Stimulated activated CD4-positive, alpha-beta T cell treated with anti-CD3 and anti-CD28 coated beads, Interleukin-1b, Interleukin-23, amount 100 ng/mL, for 1 hour (primary cell): ENCODE measurements at places on chromosomes 5 and 9.

DNA sequence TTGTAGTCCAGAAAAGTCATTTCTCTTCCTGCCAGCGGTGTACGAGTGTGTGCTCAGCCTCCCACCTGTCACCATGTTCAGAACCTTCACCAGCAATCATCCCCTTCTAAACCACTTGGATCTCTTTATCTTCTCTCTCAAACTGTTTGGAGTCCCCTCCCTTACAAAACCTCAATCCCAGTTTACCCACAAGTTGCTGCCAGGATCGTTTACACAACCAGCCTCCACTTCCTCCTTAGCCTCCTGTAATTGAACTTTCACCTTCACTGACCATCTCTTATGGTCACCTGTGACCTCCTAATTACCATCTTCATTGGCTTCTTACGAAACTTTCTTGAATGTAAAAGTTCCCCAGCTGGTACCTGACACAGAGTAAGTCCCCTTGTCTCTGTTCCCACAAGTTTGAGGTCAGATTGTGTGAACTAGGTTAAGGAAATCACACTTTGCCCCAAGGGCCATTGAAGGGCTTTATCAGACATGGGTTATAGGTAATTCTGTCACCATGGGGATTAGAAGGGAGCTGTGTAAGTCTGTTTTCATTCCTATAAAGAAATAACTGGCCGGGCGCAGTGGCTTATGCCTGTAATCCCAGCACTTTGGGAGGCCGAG, 20.0 kb downstream of the RNF44 start:
- no peak for DNase-seq

GRCh38 chr9:76135902-76136301, 245.4 kb downstream of the PCSK5 start:
- DNase-seq, result no peak

GRCh38 chr5:87453801-87454200, 41.1 kb upstream of the CCNH start:
- DNase-seq, result no peak

GRCh38 chr5:132072528-132072927, 1.1 kb upstream of the CSF2 start:
- no peak for DNase-seq

- DNase-seq, result no peak
Measured at GRCh38 chr5:175840050-175840841, 31.1 kb upstream of the CPLX2 start.

- no peak for DNase-seq
Measured at GRCh38 chr9:108850293-108850897, 5.4 kb downstream of the ACTL7B start.

DNA sequence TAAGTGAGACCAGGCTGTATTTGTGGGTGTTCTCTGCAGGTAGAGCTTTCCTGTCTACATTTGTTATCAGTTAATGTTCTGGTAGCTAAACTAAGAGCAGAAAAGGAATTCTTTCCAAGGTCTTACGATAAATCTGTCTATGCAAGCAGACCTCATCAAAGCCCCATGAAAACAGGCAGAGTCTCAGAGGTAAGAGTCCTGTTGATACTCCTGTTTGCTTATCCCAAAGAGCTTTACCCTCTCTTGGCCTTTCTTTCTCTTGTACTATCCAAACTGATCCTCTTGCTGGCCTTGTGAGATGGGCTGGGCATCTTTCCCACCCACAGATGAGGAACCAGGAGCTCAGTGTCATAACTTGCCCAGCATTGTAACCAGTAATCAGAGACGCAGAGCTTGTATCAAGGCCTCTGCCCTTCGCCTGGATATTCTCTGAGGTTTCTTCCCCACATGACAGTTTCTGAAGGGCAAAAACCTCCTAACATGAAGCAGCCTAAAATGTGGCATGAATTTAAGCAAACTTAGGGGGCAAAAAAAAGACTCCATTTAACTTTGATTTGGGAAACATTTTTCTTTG, 33.5 kb downstream of the PRKACG start:
- DNase-seq, result no peak

GRCh38 chr5:56947052-56947451, 4.9 kb downstream of the MIER3 start:
- DNase-seq, result no peak

DNA sequence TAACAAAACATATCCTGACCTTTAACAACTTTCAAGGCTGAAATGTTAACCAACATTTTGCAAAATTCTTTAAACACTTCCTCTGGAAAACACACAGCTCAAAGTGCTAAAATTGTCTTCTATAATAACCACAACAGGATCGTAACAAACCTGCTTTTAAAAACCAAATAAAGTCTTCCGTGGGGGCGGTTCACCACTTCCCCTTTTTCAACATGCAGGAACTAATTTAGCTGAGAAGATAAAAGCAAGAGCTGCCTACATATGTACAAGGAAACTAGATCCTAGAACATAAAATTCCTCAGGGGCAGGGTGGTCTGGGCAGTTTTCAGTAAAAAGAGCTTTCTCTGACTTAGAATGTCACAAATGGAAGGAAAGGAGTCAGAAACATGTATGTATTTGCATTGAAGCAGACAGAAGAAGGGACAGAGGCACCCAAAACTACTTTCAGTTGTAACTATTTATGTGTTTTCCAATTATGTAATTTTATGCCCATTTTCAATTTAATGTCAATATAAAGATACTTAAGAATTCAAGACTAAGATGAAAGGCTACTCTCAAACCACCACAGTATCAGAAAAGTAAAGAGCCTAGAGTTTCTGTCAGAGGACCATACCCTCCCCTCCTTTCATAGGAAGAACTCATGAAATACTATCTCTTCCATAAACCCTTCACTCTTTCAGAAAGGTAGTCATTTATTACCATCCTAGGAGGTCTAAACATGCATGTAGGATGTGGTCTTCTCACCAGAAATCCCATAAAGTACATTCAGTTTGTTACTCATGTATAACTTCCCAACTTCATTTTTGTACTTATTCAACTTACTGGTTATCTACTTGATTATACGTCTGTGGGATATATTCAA, 185.9 kb upstream of the RASA1 start:
- no peak for DNase-seq

GRCh38 chr5:17732351-17732923, 98.2 kb downstream of the TAF11L14 start:
- no peak for DNase-seq

DNA sequence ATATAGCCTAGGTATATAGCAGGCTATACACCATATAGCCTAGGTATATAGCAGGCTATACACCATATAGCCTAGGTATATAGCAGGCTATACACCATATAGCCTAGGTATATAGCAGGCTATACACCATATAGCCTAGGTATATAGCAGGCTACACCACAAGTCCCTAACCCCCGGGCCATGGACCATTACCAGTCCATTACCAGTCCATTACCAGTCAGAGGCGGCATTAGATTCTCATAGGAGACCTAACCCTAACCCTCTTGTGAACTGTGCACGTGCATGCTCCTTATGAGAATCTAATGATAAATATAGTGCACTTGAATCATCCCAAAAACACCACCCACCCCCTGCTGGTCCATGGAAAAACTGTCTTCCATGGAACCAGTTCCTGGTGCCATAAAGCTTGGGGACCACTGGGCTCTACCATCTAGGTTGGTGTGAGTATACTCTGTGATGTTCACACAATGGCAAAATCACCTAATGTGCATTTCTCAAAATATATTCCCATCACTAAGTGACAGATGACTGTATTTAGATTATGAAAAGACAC, 4.7 kb downstream of the PLIN2 start:
- DNase-seq, result no peak

- DNase-seq, result no peak
Measured at GRCh38 chr5:96984506-96985192, 48.8 kb downstream of the LNPEP start.

DNA sequence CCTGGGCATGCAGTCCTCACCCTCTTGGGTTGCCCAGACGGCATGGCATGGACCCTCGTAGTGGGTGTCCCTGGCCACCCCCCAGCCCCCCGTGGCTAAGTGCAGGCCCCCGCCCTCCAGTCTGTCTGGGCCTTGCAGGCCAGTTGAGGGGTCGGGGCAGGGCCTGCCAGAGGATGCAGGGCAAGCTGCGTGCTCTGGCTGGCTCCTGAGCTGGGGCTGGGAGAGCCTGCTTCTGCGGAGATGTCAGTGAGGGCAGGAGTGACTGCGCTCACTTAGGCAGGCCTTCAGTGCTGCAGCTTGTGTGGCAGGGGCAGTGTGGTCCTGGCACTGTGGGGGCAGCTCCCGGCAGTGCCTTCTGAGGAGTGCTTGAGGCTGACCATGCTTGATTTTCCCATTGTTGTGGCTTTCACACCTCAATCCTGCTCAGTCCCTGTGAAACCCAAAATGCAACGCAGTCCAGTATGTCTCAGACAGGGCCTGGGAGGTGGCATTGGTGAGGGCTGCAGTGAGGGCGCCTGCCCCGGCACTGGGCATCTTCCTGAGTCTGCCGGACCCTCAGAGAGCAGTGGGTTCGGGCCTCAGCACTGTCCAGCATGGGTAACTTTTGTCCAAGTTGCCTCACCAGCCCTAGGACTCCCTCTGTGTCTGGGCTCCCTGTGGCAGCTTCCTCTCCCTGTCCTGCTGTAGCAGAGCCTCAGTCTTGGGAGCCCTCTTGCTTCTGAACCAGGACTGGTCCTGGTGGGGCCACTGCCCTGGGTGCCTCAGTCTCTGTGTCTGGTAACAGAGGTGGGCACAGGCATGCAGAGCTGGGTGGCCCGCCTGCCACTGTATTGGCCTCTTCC, 93.0 kb downstream of the PHF2 start:
- DNase-seq, result no peak

DNA sequence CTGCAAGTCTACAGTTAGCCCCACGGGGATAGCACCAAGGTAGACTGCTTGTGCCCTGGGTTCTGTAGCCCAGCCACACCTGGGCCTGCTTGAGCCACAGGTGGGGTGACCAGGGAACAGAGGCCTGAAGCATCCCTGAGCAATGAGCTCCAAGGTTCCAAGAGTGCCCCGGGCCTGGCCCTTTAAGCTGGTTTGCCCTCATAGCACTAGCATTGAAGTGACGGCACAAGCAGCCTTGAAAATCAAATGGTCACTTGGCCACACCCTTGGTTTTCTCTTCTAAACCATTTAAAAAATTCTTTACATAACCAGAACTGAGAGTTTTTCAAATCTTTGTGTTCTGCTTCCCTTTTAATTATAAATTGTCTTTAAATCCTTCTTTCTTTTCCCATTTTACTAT, 24.7 kb downstream of the FBXO10 start:
- DNase-seq, result no peak

- DNase-seq, result no peak
Measured at GRCh38 chr5:144329681-144330080, 159.0 kb downstream of the KCTD16 start.

DNA sequence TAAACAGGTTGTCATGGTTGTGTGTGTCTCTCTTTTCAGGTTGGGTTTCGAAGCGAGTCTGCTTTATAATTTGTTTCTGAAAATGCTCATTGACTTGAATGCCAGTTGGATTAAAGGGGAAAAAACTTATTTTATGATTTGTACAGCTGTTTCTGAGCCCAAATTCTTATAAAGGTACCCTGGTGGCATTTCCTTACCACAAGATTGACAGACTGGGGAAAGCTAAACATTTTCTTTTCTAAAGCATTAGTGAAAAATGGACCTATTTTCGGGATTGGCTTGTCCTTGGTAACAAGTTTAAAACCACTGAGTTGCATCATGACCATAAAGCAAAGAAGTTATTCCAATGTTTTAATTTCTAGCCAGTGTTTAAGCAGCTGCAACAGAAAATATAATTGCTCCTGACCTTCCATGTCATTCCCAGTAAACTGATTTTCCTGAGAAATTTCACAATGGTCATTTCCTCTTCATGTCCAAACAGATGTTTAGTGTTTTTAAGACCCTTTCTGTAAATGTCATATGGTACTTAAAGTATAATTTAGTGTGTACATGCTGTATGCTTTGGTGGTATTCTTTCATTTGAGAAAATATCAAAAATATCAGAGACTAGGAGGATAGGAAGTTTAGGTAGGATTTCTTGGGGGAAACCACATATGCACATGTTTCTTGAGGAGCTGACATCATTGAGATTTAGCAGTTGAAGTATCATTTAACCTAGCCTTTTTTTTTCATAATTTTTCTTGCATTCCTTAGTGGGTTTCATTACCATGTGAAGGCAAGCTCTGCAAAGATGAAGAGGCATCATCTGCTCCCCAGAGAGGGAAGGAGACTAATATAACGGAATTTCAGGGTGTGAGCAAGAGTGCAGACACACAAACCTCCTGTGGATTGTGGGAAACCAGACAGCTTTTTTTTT, 667.1 kb upstream of the RGMB start:
- DNase-seq, result no peak

- no peak for DNase-seq
Measured at GRCh38 chr5:32123058-32123805, 50.9 kb downstream of the GOLPH3 start.

- DNase-seq, result no peak
Measured at GRCh38 chr9:99762470-99762869, 59.2 kb upstream of the NR4A3 start.

DNA sequence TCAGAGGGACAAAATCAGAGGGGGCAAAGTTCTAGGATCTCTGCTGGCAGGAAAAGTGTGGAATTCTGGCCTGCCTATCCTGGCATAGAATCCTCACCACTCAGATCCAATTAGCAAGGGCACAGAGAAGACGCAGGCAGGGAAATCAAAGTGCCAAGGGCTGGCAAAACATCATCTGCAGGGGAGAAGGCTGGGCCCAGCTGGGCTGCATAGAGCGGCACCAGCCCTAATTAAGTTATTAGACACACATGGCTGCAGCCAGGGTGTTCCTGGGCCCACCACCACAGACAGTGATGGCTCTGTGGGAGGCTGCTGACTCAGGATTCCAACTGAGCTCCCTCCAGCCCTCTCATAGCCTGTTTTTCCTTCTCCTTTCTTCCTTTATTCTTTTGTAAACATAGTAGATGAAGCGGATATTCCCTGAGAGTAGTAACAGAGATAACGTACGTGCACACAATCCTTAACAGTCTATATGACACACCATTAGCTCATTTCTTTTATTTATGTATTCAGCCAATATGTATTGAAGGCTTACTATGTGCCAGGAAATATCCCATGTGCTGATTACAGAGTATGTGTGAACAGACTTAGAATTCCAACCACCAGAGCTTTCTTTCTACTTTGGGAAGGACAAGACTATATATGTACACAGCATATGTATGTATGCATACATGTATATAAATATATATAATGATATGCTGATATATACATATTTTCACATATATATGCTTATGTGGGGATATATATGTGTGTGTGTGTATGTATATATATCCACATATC, 236.1 kb downstream of the ASTN2 start:
- no peak for DNase-seq

DNA sequence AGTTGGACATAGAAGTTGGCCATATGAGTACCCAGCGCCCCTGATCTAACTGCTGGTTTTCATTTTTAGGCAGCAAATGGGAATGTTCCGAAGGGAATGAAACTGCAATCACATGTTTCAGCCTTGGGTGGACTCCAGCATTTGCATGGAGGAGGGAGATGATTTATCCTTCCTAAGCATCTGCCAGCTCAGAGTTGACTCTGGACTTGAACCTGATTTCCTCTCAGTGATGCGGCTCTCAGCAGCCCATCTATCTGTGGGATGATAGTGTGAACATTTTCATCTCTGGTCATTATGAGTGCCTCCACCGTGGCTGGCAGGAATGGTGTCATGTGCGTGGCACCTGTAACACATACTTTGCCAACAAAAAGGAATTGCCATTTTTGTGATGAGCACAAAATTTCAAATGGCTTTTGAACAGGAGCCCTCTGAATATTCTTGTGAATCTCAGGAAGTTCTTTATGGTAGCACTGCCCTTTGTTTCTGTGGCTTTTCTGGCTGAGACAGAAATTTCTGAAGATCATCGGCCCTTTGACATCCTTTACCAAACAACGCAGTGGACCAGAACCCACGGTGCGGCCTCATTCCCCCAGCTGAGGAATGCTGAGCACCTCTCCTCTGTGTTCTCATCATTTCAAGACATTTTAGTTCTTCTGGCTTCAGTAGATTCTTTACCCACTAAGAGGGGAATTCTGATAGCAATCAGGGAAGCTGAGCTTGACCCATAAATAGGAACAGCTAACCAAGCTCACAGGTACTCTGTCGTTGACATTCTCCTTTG, 28.5 kb downstream of the FUBP3 start:
- DNase-seq, result no peak
